ENCODE measurements at places on chromosomes 11 and 22.
A peak's percentile ranks its signal among the peaks of the same experiment; 100 is the strongest.

DNA sequence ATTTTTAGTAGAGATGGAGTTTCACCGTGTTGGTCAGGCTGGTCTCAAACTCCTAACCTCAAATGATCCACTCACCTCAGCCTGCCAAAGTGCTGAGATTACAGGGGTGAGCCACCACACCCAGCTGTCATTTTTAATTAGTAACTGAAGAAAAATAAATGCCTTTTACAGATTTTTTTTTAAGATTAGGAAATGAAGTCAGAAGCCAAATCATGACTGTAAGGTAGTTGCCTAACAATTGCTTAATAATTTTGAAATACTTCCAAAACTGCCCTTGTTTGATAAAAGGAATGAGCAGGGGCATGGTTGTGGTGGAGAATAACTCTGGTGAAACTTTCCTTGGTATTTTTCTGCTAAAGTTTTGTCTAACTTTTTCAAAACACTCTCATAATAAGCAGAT lies 98.9 kb upstream of the SLC5A12 start:
- no peak for DNase-seq

GRCh38 chr22:48757985-48758561 lies 1069.6 kb downstream of the BRD1 start:
- no peak for DNase-seq

GRCh38 chr11:8354622-8355415 lies 91.1 kb upstream of the LMO1 start:
- peak; percentile 83 for DNase-seq

- DNase-seq: no peak
Observed at GRCh38 chr11:14054116-14055107, 91.9 kb downstream of the SPON1 start.

GRCh38 chr11:89493431-89493830 lies 2.3 kb upstream of the NOX4 start:
- DNase-seq: no peak

GRCh38 chr22:33706100-33706499 lies 214.2 kb downstream of the LARGE1 start:
- DNase-seq: peak; percentile 33

DNA sequence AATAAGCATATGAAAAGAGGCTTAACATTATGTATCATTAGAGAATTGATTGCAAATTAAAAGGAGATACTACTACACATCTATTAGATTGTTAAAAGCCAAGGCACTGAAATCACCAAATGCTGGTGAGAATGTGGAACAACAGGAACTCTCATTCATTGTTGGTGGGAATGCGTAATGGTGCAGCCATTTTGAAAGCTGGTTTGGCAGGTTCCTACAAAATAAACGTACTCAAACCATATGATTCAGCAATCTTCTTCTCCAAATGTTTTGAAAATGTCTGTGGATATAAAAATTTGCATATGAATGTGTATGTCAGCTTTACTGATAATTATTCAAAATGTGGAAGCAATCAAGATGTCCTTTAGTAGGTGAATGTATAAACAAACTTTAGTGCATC lies 176.4 kb upstream of the PLET1 start:
- DNase-seq: no peak

GRCh38 chr22:37370306-37370979 lies 56.8 kb downstream of the ELFN2 start:
- DNase-seq: no peak

- DNase-seq: peak; percentile 69
Observed at GRCh38 chr11:71240865-71241691, 11.3 kb downstream of the SHANK2 start.

GRCh38 chr11:93540337-93540736 lies 2.9 kb downstream of the SMCO4 start:
- DNase-seq: no peak
